ENCODE measurements at places on chromosomes 3 and 15.

DNA sequence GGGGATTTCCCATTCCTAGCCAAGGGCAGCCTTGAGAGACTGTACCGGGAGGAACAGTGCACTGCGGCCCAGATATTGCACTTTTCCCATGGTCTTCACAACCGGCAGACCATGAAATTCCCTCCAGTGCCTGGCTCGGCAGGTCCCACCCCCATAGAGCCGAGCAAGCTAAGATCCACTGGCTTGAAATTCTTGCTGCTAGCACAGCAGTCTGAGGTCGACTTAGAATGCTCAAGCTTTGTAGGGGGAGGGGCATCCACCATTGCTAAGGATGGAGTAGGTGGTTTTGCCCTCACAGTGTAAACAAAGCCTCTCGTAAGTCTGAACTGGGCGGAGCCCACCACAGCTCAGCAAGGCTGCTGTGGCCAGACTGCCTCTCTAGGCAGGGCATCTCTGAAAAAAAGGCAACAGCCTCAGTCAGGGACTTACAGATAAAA, 156.3 kb downstream of the FRMD5 start:
- peak; percentile 3 for DNase-seq

GRCh38 chr15:54840621-54841398, 355.9 kb downstream of the RSL24D1 start:
- DNase-seq, result no peak

DNA sequence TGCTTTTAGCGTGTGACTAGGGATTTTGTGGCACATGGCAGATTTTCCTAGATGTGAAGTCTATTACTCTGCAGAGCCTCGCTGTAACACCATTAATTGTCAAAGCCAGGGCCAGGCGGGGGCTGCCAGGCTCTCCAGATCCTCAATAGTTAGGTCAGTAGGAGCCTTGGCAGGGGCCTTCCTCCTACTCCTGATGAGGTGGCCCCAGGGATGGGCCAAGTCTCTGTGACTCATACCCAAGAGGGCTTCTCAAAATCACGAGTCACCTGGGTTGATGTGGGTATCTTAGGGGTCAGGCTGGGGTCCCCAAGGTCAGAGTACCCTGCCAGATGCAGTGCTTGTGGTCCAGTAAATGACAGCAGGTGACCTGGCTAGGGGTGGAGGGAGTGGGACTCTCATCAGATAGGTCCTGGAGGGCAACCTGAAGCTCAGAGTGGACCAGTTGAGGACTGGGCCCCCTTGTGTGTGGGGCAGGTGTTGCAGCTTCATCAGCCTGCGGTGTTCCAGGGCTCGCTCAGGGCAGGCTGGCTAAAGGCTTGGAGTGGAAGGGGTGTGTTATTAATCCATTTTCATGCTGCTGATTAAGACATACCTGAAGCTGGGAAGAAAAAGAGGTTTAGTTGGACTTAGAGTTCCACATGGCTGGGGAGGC, 88.5 kb upstream of the MYZAP start:
- DNase-seq, result no peak

- peak; percentile 55 for DNase-seq
These were observed 99.2 kb upstream of the TRPM1 start for GRCh38 chr15:31200735-31201151.

GRCh38 chr3:96803870-96804269, 10.5 kb upstream of the EPHA6 start:
- no peak for DNase-seq

DNA sequence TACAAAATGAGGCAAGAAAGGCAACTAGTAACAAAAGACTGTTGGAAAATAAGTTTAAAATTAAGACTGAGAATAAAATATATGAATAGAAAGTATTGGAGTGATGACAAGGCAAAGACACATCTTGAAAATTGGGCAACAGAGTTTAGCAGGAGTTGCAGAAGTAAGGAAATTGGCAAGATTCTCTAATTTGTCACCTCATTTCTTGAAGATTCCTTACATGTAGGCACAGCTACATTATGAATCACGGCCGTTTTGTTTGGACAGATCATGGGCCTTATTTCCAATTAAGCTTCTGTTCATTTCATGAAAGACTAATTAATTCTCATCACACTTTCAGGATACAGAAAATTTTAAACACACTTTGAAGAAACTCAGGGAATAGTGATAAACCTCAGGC, 170.1 kb downstream of the ROBO1 start:
- no peak for DNase-seq

DNA sequence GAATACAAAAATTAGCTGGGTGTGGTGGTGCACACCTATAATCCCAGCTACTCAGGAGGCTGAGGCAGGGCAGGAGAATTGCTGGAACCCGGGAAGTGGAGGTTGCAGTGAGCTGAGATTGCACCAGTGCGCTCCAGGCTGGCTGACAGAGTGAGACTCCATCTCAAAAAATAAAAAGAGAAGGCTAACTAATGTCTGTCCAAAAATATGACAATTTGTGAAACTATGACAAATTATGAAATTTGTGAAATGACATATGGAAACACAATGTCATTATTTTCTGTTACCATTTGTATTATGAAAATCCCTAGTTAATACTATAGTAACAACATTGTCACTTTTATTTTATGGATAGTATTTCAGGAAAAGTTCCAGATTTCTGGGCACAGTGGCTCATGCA, 1306.3 kb upstream of the EPHA6 start:
- no peak for DNase-seq

DNA sequence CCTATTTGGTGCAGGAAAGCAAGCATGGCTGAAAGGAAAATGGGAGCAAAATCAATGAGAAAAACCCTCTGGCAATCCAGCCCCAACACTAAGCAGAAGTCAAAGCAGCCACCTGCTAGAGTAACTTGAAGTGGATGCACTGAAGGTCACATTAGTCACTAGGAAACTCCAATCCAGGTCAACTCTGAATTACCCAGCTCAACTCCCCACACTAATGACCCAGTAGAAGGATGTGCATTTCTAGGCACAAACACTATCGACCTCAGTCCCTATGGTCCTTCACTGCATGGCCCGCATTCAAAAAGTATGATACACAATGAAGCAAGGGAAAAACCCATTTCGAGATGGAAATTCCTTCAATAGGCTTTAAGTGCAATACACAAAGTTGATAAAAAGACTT, 80.6 kb downstream of the RAD18 start:
- DNase-seq, result no peak

DNA sequence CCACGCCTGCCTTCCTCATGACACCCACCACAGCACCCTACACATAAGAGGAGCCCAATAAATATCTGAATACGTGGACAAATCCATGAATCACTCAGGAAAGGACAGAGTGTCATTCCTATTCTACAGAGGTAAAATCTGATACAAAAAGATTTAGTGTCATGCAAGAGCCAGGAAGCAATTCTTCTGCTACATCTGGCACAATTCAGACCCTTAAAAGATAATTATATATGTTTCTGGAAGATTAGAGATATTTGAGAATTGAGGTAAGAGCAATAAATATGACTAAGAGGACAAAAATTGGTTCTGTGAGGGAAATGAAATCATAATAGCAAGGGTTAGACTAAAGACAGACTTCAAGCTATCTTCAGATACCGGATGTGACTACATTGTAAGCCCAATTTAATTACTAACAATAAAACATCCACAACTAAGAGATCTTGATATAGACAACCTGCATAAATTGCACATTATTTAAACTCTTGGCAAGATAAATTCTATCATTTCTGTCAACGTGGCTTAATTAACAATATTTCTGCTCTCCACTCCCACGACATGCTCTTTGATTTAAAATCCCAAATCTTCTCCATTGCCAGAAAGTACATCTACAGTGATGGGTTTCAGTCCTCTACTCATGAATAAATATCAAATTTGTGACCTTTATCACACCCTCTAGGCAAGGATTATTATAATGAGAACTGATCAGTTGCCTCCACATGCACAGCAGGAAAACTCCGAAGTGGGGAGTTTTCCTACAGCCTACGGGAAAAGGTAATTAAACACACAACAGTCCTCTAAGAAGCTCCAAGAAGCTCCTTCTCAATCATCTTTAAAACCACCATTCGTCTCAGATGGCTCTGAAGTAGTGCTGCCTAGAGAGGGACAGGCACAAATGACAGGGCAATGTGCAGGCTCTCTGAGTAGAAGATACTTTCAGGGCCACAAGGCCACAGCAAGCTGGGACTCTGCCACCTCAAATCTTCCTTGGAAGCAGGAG, 32.6 kb downstream of the MB21D2 start:
- DNase-seq, result no peak

DNA sequence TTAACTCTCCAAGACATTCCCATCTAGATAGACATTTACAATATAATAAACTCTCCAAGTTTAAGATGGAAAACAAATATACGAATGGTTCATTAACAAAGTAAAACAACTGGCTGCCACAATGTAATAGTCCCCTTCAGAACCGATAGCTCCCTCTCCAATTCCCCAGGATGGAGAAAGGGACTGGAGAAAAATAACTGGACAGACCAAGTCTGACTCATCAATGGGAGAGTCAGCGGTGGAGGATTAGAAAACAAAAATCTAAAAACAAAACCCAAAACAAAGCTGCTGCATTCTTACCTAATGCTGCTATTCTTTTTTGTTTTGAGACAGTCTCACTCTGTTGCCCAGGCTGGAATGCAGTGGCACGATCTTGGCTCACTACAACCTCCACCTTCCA, 468.1 kb downstream of the SHQ1 start:
- no peak for DNase-seq

GRCh38 chr3:176590722-176591121, 606.6 kb downstream of the TBL1XR1 start:
- no peak for DNase-seq

DNA sequence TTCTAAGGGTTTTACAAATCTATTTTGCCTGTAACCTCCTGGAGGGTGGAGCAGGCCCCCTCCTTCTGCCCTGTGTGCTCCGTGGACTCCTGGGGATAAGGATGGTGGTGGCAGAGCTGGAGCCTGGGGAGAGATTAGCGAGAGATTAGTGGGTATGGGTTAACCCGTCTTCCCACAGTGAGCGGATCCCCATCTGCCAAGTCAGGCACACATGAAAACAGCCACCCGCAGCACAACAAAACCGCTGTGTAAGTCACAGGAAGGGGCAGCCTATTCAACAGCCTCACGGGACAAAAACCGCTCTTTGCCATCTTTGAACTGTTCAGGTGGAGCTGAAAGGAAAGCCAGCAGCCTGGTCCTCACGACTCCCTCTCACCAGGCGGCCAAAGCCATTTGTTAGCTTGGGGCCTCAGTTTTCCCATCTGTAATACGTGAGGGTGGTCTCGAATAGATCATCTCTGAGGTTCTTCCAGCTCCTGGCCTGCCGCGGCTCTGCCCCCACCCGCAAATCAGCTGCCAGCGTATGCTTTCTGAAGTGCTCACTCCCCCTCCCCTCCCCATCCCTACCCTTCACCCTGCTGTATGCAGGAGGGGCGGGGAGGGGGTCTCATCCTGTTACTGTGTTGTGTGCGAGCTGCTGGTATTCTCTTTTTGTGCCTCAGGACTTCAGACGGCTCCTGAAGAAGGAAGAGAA, 43.6 kb downstream of the PDIA5 start:
- DNase-seq, result no peak

DNA sequence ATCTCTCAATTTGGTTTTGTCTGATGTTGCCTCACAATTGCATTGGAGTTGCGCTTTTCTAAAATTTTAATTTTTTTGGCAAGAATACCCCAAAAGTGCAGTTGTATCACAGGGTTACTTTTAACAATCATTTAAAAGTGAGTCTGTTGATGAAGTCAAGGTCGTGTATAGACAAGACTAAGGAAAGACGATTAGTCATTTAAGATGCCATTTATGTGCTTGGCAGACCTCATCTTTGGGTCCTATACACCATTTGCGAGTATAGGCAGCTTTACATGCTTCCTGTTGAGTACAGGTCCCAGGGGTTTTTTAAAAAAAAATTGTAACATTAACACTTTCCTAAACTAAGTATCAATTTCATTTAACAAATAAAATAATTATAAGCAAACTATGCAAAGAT, 12.5 kb downstream of the ARNT2 start:
- no peak for DNase-seq

DNA sequence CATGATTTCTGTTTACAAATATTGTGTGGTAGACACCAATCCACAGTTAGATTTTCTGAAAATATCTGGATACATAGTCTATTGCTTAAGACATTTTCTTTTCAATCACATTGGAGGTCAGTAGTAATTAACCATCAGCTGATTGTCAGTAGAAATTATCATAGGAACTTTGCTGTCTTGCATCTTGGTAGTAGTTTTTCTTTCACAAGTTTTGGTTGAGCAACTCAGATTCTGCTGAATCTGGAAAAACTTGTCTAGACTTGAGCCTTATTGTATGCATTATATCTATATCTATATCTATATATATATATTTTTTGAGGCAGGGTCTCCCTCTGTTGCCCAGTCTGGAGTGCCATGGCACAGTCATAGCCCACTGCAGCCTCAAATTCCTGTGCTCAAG, 4.0 kb downstream of the RAB11A start:
- DNase-seq, result no peak

- no peak for DNase-seq
These were observed 150.7 kb downstream of the TMCO5A start for GRCh38 chr15:38085114-38085513.

DNA sequence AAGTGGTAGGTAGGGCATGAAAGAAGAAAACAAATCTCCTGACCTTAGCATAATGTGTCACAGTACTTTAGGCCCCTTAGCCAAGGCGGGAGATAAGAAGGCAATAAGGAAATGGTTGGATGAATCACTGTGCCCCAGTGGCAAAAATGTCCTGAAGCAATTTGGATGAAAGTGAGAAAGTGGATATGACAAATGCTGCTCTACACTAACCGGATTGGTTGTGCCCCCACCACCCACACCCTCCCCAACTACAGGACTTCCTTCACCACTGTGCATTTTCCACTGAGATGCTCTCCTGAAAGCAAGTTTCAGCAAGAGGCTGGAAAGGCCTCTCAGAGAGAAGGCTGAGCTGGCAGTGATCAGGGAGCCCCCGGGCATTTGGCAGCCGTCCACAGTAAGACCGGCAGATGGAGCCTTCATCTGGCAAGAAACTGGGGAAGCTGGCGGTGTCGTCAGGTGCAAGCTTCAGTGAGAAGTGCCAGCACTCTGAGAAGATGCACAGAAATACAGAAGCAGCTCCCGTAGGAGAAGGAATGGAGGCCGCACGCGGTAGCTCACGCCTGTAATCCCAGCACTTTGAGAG, 63.8 kb downstream of the ATP1B3 start:
- no peak for DNase-seq

- no peak for DNase-seq
These were observed 260.4 kb downstream of the RPLP1 start for GRCh38 chr15:69712991-69713390.

DNA sequence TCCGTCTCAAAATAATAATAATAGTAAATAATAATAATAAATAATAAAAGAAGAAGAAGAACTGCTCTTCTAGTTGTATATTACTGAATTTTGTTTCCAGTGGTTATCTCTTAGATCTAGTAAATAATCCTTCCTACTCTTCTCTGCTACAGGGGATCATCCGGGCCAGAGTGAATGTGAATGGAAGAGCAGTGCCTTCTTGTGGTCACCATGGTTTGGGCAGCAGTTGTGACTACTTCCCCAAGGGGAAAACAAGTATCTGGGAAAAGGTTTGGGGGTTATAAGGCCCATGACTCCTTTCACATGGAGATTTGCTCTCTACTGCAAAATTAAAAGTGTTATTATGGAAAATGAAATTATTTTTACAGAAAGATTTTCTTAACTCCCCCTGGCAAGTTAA, 5.5 kb upstream of the OR5K1 start:
- no peak for DNase-seq

- DNase-seq, result no peak
These were observed 176.5 kb downstream of the MEX3B start for GRCh38 chr15:81869161-81869954.

GRCh38 chr15:76935620-76936019, 4.1 kb downstream of the RCN2 start:
- DNase-seq, result no peak

- no peak for DNase-seq
These were observed 41.8 kb upstream of the UTS2B start for GRCh38 chr3:191372122-191372521.

GRCh38 chr3:189621948-189622603, 9.1 kb upstream of the TP63 start:
- DNase-seq, result no peak

Data from neural crest cell (in vitro differentiated cells).